ENCODE measurements at places on chromosomes 4 and X.

DNA sequence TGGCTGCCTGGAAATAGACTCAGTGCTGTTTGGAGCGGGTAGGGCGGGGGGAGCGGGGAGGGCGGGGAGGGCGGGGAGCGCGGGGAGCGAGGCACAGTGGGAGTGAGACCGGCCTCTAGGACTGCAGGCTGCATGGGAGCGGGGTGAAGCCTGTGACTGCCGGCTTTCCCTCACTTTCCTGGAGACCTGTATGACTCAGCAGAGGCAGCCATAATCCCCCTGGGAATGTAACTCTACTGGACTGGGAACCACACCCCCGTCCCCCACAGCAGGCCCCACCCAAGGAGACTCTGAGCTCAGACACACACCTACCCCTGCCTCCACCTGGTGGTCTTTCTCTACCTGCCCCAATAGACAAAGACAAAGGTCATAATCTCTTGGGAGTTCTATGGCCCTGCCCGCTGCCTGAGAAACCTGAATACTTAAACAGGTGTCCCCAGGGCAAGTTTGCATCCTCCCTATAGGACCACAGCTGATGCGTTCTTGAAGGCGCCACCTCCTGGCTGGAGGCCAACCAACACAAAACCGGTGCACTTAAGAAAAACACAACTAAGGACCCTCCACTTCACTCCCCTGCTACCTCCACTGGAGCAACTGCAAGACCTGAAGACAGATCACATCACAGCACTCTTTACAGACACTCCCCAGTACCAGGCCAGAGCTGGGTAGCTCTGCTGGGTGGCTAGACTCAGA, 18.0 kb downstream of the HDAC8 start:
- DNase-seq, result no peak

DNA sequence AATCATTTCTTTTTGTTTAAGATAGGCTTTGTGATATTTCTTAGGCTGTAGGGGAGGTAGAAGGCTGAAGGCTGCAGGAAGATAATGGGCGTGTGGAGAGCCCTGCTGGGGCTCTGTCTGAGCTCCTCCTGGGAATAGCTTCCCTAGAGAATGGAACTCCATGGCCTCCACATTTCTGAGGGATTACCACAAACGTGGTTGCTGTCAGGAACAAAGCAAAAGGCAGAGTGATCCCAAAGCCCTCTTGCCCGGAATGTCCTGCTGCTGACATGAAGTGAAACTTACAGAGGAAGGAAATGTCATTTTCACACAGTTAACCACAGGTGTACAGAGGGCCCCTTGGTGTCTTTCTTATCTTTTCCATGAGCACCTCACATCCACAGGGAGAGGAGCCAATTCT, 89.3 kb downstream of the DDIT4L start:
- no peak for DNase-seq

GRCh38 chrX:13662355-13662791, 9.4 kb downstream of the TCEANC start:
- DNase-seq, result no peak

DNA sequence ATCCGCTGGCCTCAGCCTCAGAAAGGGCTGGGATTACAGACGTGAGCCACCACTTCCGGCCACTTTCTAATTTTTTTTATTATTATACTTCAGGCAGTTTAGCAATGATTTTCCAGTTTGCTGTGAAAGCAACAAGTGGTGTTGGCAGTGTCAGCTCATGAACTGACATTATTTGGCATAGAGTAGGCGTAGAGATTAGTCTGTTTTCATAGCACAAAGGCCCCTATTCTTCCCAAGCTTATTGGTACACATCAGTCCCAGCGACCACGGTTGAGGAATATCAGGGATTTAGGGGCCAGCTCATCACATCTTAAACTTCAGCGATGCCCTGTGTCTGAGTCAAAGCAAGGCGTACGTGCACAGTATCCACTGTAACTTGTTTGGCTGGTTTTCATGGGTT, 53.0 kb upstream of the RASSF6 start:
- no peak for DNase-seq
